ENCODE measurements at places on chromosomes 1 and 21.
A peak's percentile ranks its signal among the peaks of the same experiment; 100 is the strongest.

DNA sequence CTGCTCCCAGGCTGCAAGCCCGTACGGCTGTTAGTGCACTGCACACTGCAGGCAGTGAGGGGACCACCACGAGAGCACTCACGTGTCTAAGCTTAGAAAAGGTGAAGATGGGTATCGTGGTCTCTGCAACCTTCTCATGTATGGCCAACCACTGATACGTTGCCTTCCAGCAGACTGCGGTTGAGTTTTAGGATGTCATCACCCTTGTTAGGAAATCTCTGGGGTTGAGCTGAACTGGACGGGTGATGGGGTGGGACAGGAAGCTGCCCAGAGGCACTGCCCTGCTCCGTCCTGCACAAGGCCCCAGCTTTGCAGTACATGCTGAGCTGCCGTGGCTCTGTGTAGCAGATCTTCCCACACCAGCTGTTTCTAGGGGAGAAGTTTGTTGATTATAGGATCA, 43.3 kb downstream of the FAAP20 start:
- no peak for DNase-seq

GRCh38 chr1:183432548-183432875, 14.3 kb upstream of the NMNAT2 start:
- no peak for DNase-seq

DNA sequence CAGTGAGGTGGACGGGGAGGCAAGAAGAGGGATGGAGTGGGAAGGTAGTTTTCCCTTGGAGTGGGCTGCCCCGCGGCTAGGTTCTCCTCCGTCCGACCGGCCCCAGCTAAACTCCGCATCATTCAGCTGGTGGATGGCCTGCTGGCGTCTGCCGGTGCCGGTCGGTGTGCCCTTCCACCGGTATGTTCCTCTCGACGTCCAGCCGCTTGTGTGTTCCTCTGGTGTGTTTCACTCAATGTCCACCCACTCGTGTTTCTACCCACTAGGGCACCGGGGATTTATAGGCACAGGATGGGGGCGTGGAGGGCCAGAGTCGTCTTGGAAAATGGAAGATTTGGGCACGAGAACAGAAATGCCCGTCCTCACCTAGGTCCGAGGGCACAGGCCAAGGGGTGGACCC, 931.7 kb upstream of the B3GALT2 start:
- DNase-seq: no peak

DNA sequence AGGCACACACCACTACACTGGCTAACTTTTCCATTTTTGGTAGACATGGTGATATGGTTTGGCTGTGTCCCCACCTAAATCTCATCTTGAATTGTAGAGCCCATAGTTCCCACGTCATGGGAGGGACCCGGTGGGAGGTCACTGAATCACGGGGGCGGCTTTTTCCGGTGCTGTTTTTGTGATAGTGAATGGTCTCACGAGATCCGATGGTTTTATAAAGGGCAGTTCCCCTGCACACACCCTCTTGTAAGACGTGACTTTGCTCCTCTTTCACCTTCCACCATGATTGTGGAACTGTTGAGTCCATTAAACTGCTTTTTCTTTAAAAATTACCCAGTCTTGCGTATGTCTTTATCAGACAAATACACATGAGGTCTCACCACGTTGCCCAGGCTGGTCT, 1.3 kb upstream of the FTCD start:
- DNase-seq: no peak

GRCh38 chr1:156926175-156926574, 5.7 kb downstream of the LRRC71 start:
- no peak for DNase-seq

DNA sequence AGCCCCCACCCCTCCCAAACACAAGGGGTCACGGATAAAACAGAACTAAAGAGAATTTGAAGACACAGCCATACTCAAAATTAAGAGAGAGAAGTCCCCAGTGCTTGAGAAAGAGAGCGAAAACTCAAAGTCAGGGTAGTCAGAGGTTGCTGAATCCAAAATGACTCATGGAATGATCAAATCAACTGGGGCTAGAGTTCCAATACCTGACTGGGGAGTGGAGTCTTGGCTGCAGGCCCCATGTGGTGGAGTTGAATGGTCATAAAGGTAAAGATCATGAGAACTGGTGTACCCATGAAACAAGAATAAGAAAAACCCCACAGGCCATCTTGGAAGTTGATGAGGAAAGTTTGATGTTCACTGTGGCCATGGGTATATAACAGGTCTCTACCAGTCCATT, 84.5 kb upstream of the LRRN2 start:
- DNase-seq: no peak

GRCh38 chr1:166975361-166976129, at the start of gene ILDR2:
Gene ILDR2 (minus strand): TSS chr1:166975540. CDS start chr1:166975268, 272 bp downstream.
- DNase-seq: peak; percentile 18

Data from effector CD4-positive, alpha-beta T cell (primary cell).